ENCODE measurements at places on chromosomes 2 and 18. TPM values are rescaled to one million over a fixed set of nuclear protein-coding genes. Genes with fewer than 3 reads are reported as not detected.

AMER3 gene
- total RNA-seq = not detected

MAL gene
- not detected for total RNA-seq

TAF4B gene
- 12.3 TPM for total RNA-seq

IL36B gene
- not detected for total RNA-seq

TMEM178A gene
- 0.39 TPM for total RNA-seq

FAM110C gene
- not detected for total RNA-seq

Data from subcutaneous preadipocyte (primary cell).